ENCODE measurements at places on chromosomes 3 and 15. TPM values are rescaled to one million over a fixed set of nuclear protein-coding genes. Genes with fewer than 3 reads are reported as not detected.

GRCh38 chr3:27713078-27713423, 9.1 kb downstream of the EOMES start:
- DNase-seq: no peak

GRCh38 chr3:185986198-185986777, 48.5 kb upstream of the TRA2B start:
- peak; percentile 37 for DNase-seq

DNA sequence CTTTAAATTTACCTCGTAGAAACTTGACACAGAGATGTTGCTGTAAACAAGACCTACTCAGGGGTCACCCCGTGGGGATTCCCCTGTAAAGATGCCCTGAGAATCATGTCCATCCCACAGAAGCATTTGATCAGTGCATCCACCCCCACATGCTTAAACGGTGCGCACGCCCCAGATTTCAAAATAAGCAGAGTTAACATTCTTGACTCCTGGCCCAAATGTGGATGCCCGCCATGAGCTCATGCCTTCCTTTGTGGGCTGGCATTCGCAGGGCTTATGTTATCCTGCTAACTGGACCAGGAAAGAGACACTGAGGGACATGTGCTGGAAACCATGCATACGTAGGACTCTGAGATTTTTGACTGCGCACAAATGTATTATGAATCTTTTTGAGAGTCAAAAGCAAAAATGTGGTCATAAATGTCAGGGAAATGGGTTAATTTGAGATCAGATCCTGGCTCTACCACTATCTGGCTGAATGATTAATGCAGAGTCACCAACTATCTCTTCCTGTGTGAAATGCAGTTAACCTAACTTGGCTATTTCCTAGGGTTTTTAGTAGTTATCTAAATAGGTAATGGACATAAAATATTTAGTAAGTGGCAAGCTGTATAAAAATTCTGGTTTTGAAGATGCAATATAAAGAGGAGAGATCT, 9.1 kb upstream of the TP63 start:
- DNase-seq: no peak

DNA sequence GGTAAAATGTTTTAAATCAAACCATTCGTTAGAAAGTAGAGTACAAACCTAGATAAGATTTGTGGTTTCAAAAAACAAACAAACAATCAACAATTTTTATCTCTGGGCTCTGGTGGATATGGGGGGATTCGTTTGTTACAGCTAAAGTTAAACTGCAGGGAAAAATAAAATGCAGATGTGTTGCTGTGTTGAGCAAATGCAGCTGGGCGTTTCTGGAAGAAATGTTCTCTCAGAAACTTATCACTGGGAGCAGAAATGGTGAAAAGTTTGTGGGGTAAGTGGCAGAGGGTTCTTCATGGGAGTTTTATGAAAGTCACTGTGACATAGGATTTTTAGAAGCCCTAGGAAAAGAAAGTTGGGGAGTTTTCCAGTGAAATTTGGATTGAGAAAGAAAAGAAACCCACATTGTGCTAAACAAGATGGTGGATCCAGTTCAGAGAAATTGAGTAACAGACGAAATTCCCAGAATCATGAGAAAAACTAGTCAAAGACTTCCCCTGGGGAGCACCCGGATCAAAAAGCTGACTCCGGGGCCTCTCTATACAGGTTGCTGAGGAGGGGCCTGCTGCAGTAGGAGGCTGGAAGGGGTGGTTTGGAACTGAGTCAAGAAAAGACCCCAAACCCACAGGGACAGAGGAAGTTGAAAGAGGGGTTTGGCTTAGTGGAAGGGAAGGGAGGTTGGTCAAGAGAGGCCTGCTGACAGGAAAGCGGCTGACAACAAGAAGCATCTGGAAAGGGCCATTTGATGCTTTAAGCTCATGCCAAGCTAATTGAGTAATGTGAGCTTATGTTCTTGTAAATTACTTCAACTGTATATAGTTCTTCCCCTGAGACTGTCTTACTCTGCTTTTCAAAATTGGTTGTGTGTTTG, 108.7 kb downstream of the RARB start:
- DNase-seq: no peak

The SLCO2A1 gene
- total RNA-seq: 126 TPM
